ENCODE measurements at places on chromosomes 1 and 21. TPM values are rescaled to one million over a fixed set of nuclear protein-coding genes. Genes with fewer than 3 reads are reported as not detected.
A peak's percentile ranks its signal among the peaks of the same experiment; 100 is the strongest.

- DNase-seq: no peak
- peak overlapping the region; percentile 83 for H3K27ac ChIP-seq
- H3K4me3 ChIP-seq: no peak overlapping the region
- no peaks in the 10 kb centered on the region for H3K36me3 ChIP-seq
Measured at GRCh38 chr1:15177710-15178166, 24.2 kb downstream of the TMEM51 start.

DNA sequence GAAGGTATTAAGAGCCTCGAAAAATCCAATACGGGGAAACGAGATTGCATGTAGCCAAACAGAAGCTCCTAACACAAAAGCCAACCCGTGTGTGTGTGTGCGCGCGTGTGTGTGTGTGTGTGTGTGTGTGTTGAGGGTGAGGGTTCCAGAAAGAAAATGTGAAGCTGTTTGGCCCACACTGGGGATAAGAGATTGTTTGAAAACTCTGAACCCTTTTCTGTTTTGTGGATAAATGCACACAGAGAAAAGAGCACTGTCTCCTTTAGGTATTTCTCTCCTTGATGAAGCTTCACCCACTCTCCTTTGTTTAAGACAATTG lies 1.9 kb downstream of the WLS start:
- H3K27ac ChIP-seq: peak overlapping the region; percentile 91
- no peak for DNase-seq
- peaks cover 55% of the 10 kb centered on the region for H3K4me1 ChIP-seq
- no peaks in the 10 kb centered on the region for H3K36me3 ChIP-seq
- peak overlapping the region; percentile 76 for H3K4me3 ChIP-seq
- H3K27me3 ChIP-seq: no peaks in the 10 kb centered on the region

DNA sequence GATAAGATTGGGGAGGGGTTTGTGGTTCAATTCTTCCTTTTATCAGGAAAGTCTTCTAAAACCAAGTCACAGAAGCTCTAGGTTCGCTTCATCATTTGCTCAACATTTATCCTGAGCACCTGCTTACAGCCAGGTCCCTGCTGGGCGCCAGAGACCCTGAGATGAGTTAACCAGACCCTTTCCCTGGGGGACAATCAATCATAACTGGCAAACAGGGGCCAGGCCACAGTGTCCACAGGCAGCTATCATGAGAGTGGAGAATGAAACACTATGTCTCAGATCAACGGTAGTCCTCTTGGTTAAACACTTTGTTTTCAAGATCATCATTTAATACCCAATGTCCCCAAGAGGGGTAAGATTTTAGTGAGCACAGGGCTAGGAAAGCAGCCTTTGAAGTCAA lies 146.8 kb downstream of the BEND5 start:
- no peak overlapping the region for H3K27ac ChIP-seq
- H3K36me3 ChIP-seq: no peaks in the 10 kb centered on the region
- H3K27me3 ChIP-seq: no peaks in the 10 kb centered on the region
- DNase-seq: no peak

DNA sequence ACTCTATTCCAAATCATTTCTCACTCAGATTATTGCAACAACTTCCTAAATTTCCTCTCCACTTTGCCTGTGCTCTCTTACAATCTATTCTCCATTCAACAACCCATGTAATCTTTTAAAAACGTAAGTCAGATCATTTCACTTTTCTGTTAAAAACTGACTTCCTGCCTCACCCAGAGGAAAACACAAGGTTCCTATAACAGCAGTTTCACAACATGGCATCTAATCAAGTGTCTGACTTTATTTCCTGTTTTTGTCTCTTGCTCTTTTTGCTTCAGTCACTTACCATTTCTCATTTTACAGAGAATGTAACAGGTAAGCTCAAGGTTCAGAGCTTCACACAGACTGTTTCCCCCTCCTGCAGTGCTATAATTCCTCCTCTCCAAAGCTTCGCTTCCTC lies 560.7 kb downstream of the LRRIQ3 start:
- DNase-seq: no peak
- H3K4me3 ChIP-seq: no peak overlapping the region
- no peaks in the 10 kb centered on the region for H3K36me3 ChIP-seq
- H3K4me1 ChIP-seq: no peaks in the 10 kb centered on the region
- H3K27ac ChIP-seq: no peak overlapping the region

- H3K27ac ChIP-seq: no peak overlapping the region
- no peaks in the 10 kb centered on the region for H3K36me3 ChIP-seq
- no peaks in the 10 kb centered on the region for H3K4me1 ChIP-seq
- H3K4me3 ChIP-seq: no peak overlapping the region
Measured at GRCh38 chr1:186595969-186596368, 84.3 kb downstream of the PTGS2 start.

The BTG3 gene
- total RNA-seq: 15.2 TPM

The CYP4A22 gene
- not detected for total RNA-seq

The CR1L gene
- not detected for total RNA-seq

The OLFML3 gene
- total RNA-seq: 79.5 TPM

Measured in stomach (tissue), 19 donors.